ENCODE measurements at places on chromosomes 3 and 15. TPM values are rescaled to one million over a fixed set of nuclear protein-coding genes. Genes with fewer than 3 reads are reported as not detected.

The CPEB1 gene
- total RNA-seq: 5.9 TPM

The TMIE gene
- 0.22 TPM for total RNA-seq

The IL16 gene
- not detected for total RNA-seq

The SSR3 gene
- 638 TPM for total RNA-seq

The PRR20G gene
- total RNA-seq: not detected

The C3orf22 gene
- total RNA-seq: not detected

The PLD1 gene
- total RNA-seq: 40.5 TPM

The LIPH gene
- 0.14 TPM for total RNA-seq

The SH2D7 gene
- not detected for total RNA-seq

The SYNM gene
- total RNA-seq: 10.6 TPM

The SLC28A1 gene
- total RNA-seq: not detected

The FHIT gene
- not detected for total RNA-seq

The DCBLD2 gene
- total RNA-seq: 703 TPM

The ALDH1A2 gene
- total RNA-seq: 0.86 TPM

The CD86 gene
- not detected for total RNA-seq

The LRRC34 gene
- 6.6 TPM for total RNA-seq

The SLC15A2 gene
- under 0.01 TPM for total RNA-seq

The SGO1 gene
- 15.5 TPM for total RNA-seq

The CHRD gene
- 0.29 TPM for total RNA-seq

The AHSG gene
- not detected for total RNA-seq

All from placental pericyte (primary cell).